ENCODE measurements at places on chromosomes 7 and 10. TPM values are rescaled to one million over a fixed set of nuclear protein-coding genes. Genes with fewer than 3 reads are reported as not detected.

- peak overlapping the region; percentile 7 for H3K27ac ChIP-seq
- no peak overlapping the region for H3K4me3 ChIP-seq
- peak; percentile 67 for DNase-seq
- H3K4me1 ChIP-seq, result peaks cover 44% of the 10 kb centered on the region
Measured at GRCh38 chr10:80497187-80498077, 40.3 kb upstream of the SH2D4B start.

- no peak overlapping the region for H3K27ac ChIP-seq
- no peak for DNase-seq
- no peaks in the 10 kb centered on the region for H3K27me3 ChIP-seq
Measured at GRCh38 chr10:84226616-84227015, 1.3 kb upstream of the LRIT2 start.

DNA sequence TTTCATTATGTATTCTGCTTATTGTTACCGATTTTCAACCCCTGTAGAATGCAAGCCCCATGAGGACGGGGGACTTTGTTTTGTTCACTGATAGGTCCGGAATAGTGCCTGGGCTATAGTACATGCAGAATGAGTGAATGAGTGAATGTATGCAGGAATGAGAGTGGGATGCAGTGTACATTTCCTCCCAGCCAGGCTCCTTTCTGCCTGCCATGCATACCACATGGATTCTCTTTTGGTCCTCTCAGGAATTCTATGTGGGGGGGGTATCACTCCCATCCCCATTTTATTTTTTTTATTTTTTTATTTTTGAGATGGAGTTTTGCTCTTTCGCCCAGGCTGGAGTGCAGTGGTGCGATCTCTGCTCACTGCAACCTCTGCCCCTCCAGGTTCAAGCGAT lies 16.7 kb downstream of the TRIM56 start:
- no peak overlapping the region for H3K4me3 ChIP-seq
- H3K27ac ChIP-seq, result no peak overlapping the region
- H3K36me3 ChIP-seq, result no peaks in the 10 kb centered on the region
- DNase-seq, result no peak
- H3K27me3 ChIP-seq, result no peaks in the 10 kb centered on the region

DNA sequence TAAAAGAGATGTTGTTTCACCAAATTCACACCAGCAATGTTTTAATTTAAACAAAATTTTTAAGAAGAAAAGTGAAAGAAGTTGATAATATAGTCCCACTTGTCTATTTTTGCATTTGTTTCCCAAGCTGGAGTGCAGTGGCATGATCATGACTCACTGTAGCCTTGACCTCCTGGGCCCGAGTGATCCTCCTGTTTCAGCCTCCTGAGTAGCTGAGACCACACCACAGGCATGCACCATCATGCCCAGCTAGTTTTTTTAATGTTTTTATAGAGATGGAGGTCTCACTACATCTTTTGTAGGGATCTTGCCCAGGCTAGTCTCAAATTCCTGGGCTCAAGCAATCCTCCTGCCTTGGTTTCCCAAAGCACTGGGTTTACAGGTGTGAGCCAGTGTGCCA lies 14.1 kb upstream of the NDUFA5 start:
- H3K27me3 ChIP-seq, result peaks cover 6% of the 10 kb centered on the region
- no peaks in the 10 kb centered on the region for H3K4me1 ChIP-seq
- no peak for DNase-seq
- H3K4me3 ChIP-seq, result no peak overlapping the region
- no peak overlapping the region for H3K27ac ChIP-seq

GRCh38 chr10:22042557-22043326 lies 39.2 kb upstream of the DNAJC1 start:
- no peaks in the 10 kb centered on the region for H3K4me1 ChIP-seq
- no peak overlapping the region for H3K4me3 ChIP-seq
- DNase-seq, result no peak
- no peaks in the 10 kb centered on the region for H3K27me3 ChIP-seq
- no peak overlapping the region for H3K27ac ChIP-seq

GRCh38 chr10:122878799-122879338 lies 512 bp downstream of the FAM24B start:
- H3K27ac ChIP-seq, result peak overlapping the region; percentile 18
- no peaks in the 10 kb centered on the region for H3K27me3 ChIP-seq
- no peaks in the 10 kb centered on the region for H3K4me1 ChIP-seq
- H3K4me3 ChIP-seq, result peak overlapping the region; percentile 83
- H3K36me3 ChIP-seq, result no peaks in the 10 kb centered on the region

Gene DNAH11
- total RNA-seq, result 0.51 TPM

Gene SP8
- total RNA-seq, result not detected

GRCh38 chr10:18658271-18659124 lies 733 bp upstream of the ARL5B start:
- H3K27ac ChIP-seq, result peak overlapping the region; percentile 98
- H3K36me3 ChIP-seq, result no peaks in the 10 kb centered on the region
- H3K4me3 ChIP-seq, result peak overlapping the region; percentile 82
